Hippocampal formation (tissue), 2 donors: ENCODE measurements at places on chromosomes 4 and X.

DNA sequence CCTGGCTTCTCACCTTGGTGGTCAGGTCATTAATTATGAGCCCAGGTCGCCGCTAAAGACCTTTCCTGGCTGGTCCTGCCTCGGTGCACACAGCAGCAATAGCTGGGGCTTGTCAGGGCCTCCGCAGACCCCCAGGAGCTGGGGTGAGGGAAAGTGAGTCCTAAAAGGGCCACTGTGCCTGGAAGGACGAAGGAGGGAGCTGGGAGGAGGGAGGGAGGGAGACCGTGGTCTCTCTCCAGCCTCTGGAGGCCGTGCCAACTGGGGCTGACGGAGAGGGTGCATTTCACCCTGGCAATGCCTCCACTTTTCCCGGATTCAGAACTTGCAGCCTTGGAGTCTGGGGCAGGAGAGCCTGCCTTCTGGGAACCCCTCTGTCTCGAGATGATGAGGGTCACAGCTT is 60.4 kb downstream of the CRLF2 start:
- DNase-seq = no peak

GRCh38 chr4:5370286-5370685 is 319.0 kb downstream of the STK32B start:
- no peak for DNase-seq

DNA sequence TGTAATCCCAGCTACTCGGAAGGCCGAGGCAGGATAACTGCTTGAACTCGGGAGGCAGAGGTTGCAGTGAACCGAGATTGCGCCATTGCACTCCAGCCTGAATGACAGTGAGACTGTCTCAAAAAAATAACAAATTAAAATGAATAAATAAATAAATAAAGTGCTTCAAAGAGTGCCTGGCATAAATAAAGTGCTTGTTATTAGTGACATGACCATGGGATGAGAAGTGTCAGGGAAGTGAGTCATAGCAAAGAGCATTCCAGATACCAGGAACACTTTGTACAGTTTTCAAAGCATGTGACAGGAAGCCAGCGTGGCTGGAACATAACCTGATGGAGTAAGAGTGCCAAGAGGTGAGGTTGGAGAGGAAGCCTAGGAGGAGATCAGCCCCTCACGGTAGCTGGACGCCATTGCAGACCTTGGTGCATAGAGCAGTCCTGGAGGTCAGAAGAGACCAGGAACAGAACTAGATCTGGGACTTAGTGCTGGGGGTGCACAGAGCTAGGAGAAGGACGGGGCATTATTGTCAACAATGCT is 6.0 kb upstream of the WDR13 start:
- no peak for DNase-seq

GRCh38 chrX:56744996-56745395 is 16.0 kb downstream of the NBDY start:
- no peak for DNase-seq

GRCh38 chr4:113101669-113102068 is 52.2 kb downstream of the ANK2 start:
- no peak for DNase-seq

GRCh38 chr4:47391256-47391655 is 72.2 kb downstream of the COMMD8 start:
- DNase-seq = no peak

- no peak for DNase-seq
Measured at GRCh38 chrX:9797384-9798360, 11.4 kb downstream of the SHROOM2 start.

GRCh38 chr4:9952415-9952950 is 68.8 kb downstream of the SLC2A9 start:
- no peak for DNase-seq

DNA sequence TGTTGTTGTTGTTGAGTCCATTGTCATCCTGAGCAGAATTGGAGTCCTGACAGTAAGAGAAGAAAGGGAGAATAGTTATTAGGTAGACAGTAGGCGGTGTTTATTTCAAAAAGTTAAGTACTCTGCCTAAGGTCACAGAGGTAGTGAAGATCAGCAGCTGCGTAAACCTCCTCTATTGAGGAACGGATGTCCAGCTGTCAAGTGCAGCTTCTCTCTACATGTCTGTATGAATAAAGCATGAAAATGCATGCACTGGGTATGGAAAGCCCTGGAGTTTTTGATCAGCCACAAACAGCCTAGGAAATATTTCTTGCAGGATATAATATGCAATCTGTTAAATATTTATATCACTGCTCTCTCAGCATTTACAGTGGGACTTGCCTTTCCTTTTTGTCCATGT is 109.4 kb upstream of the CBLL2 start:
- no peak for DNase-seq

DNA sequence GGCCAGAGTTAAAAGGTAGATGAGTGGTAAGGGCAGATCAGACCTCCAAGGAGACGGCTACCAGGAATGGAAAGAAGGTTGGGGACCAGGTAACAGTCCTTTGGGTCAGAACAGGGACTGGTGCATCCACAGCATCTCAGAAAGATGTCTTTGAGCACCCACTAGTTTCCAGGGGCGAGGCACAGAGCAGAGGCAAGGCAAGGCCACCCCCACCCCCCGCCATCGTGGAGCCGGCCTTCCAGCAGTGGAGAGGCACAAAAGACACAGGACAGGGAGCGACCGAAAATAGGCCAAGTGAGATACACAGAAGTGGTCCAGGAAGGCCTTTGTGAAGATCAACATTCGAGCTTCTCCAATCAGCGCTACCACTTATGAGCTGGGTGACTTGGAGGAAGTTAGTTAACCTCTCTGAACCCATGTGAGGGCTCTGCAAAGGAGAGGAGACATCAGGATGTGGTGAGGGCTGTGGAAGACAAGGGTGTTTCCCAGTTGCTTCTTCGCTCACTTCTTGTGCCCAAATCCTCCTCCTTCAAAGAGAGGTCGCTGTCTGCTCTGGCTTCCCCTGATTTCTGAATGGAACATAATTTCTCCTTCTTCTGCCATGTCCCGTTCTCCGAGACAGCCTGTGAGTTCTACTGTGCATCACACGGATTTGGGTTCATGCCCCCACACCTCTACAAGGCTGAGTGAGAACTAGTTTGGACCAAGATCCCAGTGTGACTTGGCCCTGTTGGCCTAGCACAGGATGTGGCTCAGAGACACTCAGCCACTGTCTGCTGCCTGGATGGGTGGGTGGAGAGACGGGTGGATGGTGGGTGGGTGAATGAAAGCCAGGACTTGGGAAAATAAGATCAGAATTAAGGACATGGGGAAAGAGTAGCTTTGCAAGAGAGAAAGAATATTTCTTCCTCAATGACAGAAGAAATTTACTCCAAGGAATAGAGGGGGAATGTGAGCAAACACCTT is 16.7 kb upstream of the MSX1 start:
- DNase-seq = no peak

DNA sequence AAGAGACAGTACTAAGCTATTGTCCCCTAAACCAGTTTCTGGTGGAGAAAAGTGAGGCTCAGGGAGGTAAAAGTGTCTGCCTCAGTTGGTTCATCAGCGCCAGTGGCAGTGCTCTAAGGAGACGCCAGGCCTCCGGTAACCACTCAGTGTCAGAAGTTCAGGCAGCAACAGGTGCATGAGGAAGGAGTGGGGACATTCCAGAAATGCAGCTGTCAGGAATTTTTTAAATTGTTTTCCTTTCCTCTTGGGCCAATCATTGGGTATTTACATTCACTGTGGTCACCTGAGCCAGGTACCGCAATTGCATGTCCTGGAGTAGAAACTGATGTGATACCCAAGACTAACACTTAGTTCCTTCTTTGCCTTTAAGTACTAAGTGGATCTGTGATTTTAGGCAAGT is 40.2 kb upstream of the HS3ST1 start:
- DNase-seq = no peak

GRCh38 chr4:71368906-71369305 is 30.1 kb downstream of the SLC4A4 start:
- no peak for DNase-seq

GRCh38 chrX:107726816-107727534 is 48.6 kb downstream of the TSC22D3 start:
- DNase-seq = no peak

- no peak for DNase-seq
Measured at GRCh38 chrX:31228909-31229308, 157.1 kb upstream of the FTHL17 start.

- no peak for DNase-seq
Measured at GRCh38 chrX:4663085-4663484, 949.6 kb upstream of the PRKX start.

DNA sequence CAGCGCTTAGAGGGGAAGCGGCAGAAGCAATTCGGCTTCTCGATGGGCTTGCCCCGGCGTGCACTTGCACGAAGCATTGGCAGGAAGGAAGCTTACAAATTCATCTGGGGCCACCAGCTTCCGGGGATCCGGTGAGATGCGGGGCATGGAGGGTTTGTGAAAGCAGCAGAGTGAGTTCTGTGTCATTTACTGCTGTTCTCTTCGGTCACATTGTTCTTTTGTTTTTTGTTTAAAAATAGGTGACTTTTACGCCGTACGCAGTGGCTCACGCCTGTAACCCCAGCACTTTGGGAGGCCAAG is 47.0 kb downstream of the ASMT start:
- no peak for DNase-seq

GRCh38 chr4:165101641-165102040 is 11.0 kb downstream of the TMEM192 start:
- DNase-seq = no peak

DNA sequence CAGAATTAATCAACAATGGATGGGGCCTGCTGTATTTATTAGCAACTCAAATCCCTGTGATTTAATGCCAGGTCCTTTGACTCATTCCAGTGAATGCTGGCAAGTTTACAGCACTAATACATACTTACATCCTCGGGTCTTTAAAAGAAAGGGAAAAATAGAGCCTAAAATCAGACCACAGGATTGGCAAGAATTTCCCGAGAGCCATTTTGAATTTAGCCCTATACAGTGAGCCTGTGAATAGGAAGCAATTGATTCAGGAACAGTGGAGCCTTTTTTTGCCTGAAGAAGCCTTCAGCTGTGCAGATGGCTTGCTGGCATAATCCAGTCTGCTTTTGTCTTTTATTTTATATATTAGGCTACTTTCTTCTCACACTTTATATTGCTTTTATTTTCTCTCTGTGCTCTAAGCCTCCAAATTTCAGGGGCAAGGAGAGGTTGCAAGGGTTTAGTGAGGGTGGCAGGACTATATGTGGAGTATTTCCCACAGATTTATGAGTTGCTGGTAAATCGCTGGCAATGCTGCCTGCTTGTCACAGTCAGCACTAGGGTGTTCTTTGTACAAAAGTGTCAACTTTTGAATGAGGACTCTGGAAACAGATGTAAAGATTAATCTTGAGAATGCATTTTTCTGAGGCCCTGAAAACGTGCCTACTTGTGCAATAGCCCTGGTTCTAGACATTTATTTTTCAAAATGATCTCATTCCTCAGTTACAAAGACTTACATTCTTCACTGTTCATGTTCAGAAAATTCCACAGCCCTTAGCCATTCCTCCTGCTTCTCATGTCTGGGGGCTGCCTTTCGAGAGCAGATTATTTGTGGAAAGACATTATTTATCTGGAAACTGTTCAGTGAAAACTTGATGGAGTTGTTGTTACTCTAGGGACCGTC is 303.5 kb downstream of the SPRY1 start:
- peak; percentile 32 for DNase-seq

DNA sequence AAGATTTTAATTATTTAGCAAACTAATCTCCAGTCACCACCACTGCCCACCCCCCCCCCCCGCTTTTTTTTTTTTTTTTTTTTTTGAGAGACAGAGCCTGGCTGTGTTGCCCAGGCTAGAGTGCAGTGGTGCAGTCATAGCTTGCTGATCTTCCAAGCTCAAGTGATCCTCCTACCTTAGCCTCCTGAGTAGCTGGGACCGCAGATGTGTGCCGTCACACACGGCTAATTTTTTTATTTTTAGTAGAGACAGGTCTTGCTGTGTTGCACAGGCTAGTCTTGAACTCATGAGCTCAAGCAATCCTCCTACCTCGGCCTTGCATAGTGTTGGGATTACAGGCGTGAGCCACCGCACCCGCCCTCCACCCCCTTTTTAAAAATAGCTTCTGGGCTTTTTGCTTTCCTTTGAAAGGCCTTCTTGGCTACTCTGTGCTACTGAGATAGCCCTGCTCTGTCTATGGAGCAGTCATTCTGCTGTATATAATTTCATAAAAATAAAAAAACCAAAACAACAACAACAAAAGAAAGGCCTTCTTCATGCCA is 18.7 kb downstream of the TXLNG start:
- no peak for DNase-seq

GRCh38 chr4:108783665-108784463 is 21.0 kb upstream of the ETNPPL start:
- no peak for DNase-seq

DNA sequence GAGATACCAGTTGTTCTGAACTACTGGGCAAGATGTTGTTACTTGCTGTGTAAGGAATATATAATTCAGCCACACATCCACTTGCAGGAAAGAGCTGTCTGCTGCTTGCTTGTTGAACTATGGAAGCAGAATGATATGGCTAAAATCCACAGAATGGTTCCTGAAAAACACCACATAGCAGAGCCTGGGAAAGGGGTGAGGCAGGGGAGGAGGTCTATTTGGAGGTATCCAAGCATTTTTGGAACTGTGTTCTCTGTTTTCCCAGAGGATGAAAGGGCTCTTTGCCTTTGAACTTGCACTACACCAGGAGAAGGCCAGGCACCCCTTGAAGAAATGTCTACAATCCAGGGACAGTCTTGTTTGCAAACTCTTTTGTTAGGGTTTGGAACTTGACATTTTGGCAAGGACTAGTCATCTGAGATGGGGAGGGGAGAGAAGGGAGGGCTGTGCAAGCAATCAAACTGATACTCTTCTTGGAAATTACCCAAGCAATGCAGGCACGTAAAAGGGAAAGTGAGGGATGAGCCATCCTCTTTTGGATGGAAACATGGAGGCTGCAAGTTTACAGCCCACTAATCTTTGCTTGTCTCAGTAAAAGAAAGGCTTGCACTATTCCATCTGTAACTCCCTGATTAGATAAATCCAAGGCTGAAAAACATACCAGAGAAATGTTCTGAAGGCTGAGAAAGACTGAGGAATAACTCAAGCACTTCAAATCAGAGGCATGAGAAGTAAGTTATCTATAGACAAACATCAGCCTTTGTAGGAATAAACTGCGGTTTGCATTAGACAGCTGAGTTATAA is 141.0 kb downstream of the TSPAN5 start:
- no peak for DNase-seq

DNA sequence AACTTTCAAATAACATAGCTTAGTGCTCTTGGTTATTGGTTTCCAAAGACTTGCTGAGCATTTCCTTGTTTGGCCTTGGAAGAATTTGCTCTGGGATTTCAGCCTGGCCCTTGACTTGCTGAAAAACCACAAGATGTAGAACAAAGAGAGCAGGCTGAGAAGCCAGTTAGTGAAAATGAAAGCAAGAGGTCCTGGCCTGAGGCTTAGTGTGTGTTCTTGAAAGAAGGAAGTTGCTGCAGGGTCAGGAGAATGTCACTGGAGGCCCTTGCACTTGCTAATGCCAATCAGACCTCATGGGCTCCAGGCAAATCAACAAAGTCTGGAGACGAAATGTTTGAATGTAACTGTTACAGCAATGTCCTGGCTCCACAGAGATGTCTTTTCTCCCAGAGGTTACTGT is 79.4 kb downstream of the SYNPO2 start:
- DNase-seq = peak; percentile 45

- no peak for DNase-seq
Measured at GRCh38 chrX:47690175-47690574, 31.2 kb upstream of the UXT start.
